ENCODE measurements at places on chromosomes 5 and 9.

DNA sequence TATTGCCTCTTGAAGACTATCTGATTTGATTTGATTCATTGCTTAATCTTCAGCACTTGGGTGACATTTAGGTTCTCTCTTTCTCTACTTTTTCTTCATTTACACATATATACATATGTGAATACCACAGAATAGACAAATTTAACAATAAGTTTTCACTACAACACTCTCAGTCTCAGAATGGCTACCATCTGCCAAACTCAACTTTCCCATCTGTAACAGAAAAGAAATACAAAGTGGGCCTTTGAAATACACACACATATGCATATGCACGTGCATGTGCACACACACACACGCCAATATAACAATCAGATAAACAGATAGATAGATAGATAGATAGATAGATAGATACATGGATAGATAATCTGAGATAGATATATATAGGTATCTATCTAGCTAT lies 762.8 kb upstream of the NUDT12 start:
- no peak for DNase-seq

GRCh38 chr5:155211764-155212163 lies 198.2 kb downstream of the KIF4B start:
- DNase-seq = no peak

DNA sequence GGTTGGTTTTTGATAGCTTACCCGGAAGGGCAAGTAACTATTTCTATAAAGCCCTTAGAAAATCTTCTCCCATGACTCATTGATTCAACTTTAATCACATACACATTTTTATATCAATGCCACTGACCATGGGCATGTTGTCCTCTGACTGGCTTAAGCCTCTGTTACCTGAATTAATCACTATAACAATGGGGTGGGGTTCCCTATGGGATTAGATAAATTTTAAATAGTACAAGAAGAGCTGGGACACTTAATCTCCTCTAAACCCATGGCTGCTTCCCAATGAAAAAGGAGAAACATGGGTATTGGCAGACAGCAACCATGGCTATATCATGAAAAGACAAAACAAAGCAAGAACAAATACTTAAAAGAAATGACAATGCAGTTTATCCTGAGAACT lies 636.2 kb downstream of the BRINP1 start:
- no peak for DNase-seq

GRCh38 chr5:146877178-146877681 lies 1.3 kb downstream of the PPP2R2B start:
- DNase-seq = peak; percentile 19

Measured in activated T-cell treated with anti-CD3 and anti-CD28 coated beads, Interleukin-2, amount 50 U/mL, for 48 hours (primary cell).